ENCODE measurements at places on chromosomes 1 and 21. TPM values are rescaled to one million over a fixed set of nuclear protein-coding genes. Genes with fewer than 3 reads are reported as not detected.
A peak's percentile ranks its signal among the peaks of the same experiment; 100 is the strongest.

Gene C2CD4D
- 0.33 TPM for total RNA-seq

Gene SNAP47
- 33.9 TPM for total RNA-seq

Gene ASCL5
- total RNA-seq, result not detected

DNA sequence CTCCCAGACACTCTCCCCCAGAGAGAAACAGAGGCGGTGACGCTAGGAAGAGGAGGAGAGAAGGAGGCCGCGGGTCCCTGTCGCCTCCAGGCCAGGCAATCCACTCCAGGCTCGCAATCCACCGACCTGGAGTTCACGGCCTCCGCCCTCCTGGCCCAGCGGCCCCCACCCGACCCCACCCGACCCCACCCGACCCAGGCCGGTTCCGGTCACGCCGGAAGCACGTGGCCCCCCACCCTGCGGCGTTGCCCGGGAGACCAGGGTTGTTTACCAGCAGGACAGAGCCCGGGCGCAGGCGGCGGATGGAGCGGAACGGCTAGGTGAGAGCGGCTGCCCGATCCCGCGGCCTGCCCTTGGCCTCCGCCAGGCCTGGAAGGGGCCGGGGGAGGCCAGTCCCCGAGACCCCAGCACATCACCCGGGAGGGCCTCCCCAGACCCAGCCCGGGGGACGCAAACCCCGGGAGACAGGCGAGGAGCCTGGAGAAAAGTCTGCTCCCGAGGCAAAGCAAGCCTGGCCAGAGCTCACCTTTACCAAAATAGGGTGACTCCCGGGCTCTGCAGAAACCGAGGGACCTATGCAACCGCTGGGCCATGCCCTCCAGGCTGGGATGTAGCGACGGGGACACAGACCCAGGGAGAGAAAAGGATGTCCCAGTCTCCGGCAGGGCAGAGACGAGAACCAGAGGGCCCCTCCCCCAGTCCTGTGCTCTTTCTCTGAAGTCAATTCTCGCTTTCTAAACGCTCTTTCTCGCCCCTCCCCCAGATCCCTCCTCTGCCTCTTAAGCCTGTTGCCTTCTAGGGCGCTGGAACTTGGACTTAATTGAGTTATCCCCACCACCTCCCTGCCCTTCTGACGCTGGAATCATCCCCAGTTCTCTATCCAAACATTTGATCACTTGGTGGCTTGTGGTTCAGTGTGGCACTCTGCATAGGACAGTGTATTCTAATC, at the start of the genes PLA2G2C and UBXN10:
PLA2G2C (minus strand) TSS at position 685 of the 949 bp plus-strand sequence. CDS start 9,155 bp downstream, outside the sequence.
UBXN10 (plus strand) TSS at position 263 of the 949 bp plus-strand sequence. CDS start 4,466 bp downstream, outside the sequence.
- H3K27me3 ChIP-seq, result peaks cover 43% of the 10 kb centered on the region
- H3K4me1 ChIP-seq, result peaks cover 42% of the 10 kb centered on the region

DNA sequence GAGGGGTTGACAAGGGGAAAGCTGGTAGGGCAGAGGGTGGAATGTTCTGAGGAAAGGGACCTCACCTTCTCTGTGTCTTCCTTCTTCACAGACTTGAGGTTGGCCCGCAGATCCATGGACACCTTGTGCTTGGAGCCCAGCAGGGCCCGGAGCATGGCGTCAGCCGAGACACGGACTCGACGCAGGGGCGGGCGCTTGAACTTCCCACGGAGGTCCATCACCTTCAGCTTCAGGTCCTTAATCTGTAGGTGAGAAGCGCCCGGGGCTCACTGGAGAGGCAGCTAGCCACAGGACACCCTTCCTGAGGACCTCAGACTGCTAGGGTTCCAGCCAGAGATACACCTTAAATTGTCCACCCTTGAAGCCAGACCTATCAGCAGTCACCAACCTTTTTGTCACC, 10.2 kb downstream of the TNNI1 start:
- no peak overlapping the region for H3K27ac ChIP-seq
- H3K4me3 ChIP-seq, result no peak overlapping the region
- peaks cover 6% of the 10 kb centered on the region for H3K27me3 ChIP-seq
- H3K4me1 ChIP-seq, result no peaks in the 10 kb centered on the region

GRCh38 chr1:27368869-27369582, 2.3 kb upstream of the MAP3K6 start:
- no peak overlapping the region for H3K27ac ChIP-seq
- no peak for DNase-seq
- H3K4me1 ChIP-seq, result peaks cover 26% of the 10 kb centered on the region
- peaks cover 7% of the 10 kb centered on the region for H3K27me3 ChIP-seq

DNA sequence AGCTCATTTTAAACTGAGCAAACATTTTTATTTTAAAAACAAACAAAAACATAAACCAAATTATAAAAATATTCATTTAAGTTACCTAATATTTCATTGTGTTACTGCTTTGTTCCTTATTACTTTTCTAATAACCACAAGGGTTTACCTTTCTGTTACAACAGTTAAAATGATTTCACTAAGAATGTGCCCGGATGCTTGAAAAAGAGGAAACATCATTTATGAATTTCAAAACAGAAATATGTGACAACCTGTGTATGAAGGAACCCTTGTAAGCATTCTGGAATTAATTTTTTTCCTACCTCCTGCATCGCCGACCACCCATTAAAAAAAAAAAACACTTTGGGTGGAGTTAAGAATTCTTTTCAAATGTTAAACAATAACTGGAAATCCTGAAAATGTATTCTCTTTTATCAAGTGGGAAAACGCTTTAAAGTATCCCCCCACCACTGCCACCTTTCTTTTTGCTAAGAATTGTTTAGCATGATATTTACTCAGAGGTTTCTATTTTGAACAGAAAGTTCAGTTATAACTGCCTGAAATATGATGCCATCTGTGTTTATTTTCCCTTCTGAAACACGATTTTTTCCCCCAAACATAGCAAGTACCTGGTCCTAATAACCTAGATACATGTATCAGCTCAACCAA, 9.1 kb downstream of the CYYR1 start:
- H3K27me3 ChIP-seq, result no peaks in the 10 kb centered on the region
- no peaks in the 10 kb centered on the region for H3K4me1 ChIP-seq
- no peak for DNase-seq
- no peaks in the 10 kb centered on the region for H3K36me3 ChIP-seq

DNA sequence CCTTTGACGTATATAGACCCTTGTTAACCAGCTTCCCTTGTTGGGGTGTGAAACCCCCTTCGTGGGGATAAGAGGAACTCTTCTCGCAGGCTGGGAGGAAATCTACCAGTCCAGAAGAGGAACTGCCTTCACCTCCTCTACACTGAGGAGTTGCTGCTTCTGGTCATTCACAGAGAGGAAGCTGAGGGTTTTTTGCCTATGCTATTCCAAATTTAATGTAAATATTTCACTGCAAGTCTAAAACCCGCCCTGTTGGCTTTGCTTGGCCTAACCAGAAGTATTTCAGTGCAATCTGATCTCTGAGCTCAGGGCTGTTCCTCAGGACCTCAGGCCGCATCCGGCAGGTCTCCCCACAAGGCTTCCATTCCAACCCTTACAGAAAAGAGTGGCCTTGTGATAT, 150.1 kb downstream of the HIVEP3 start:
- H3K4me1 ChIP-seq, result no peaks in the 10 kb centered on the region
- H3K27me3 ChIP-seq, result no peaks in the 10 kb centered on the region
- no peak overlapping the region for H3K4me3 ChIP-seq
- H3K36me3 ChIP-seq, result no peaks in the 10 kb centered on the region
- H3K27ac ChIP-seq, result no peak overlapping the region

DNA sequence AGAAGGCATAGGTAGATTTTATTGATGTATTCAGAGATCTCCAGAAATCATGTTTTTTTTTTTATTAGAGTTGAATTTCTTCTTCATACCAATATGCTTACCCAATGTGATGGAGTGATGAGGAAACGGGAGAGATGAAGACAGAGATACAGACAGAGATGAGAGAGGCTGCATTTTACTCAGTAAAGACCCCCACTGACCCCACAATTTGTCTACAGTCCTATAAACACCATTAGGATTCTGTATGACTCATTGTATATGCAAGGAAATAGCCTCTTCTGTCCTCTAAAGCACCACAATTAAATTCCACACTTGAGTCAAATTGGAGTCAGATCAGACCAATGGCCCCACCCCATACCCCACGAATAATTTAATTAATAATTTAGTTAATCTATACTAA, 44.0 kb downstream of the RUNX1 start:
- no peak overlapping the region for H3K4me3 ChIP-seq
- H3K27me3 ChIP-seq, result no peaks in the 10 kb centered on the region
- peaks cover 36% of the 10 kb centered on the region for H3K4me1 ChIP-seq

GRCh38 chr1:246921481-246921880, 10.3 kb downstream of the AHCTF1 start:
- no peaks in the 10 kb centered on the region for H3K27me3 ChIP-seq
- peaks cover 8% of the 10 kb centered on the region for H3K4me1 ChIP-seq
- no peak overlapping the region for H3K27ac ChIP-seq
- no peak overlapping the region for H3K4me3 ChIP-seq

DNA sequence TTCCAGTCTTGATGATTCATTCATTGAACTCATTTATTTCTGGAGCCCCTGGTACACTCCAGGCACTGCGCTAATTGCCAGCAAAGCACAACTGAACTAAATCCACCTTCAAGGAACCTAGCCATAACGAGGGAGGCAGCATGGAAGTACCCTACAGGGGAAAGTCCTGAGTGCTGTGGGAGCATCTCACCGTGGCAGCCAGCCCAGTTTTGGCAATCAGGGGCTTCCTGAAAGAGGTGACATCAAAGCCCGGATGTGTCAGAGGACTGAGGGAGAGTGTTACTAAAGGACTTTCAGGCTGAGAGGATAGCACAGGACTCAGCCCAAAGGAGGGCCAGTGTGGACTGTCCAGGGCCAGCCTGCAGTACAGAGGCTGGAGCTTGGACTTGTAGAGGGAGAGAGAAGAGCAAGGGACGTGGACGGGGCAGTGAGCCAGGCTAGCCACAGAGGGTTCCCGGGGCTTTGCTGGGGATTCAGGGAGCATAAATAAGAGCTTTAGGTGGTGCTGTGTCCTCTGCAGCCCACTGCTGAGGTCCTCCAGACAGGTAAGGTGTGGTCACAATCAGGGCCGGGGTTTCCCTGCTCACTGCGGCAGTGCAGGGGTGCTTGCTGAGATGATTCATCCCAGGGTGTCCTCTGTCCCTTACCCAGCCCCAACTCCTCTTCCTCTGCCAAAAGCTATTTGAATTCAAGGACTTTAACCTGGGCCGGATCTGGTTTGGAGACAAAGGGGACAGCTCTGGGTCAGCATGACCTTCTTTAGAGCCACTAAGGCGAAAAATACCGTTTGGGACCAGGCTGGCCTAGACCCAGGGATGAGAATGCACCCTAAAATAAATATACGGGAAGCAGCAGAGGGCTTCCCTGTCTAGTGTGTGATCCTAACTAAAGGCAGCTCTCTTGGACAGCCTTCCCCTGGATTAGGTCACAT, 128.3 kb downstream of the EDEM3 start:
- H3K27me3 ChIP-seq, result peaks cover 3% of the 10 kb centered on the region
- no peaks in the 10 kb centered on the region for H3K4me1 ChIP-seq
- H3K36me3 ChIP-seq, result no peaks in the 10 kb centered on the region
- H3K27ac ChIP-seq, result no peak overlapping the region
- H3K4me3 ChIP-seq, result no peak overlapping the region

- H3K27me3 ChIP-seq, result no peaks in the 10 kb centered on the region
- no peak for DNase-seq
- H3K27ac ChIP-seq, result peak overlapping the region; percentile 49
These were observed 7.4 kb downstream of the LRRC47 start for GRCh38 chr1:3788756-3789420.

DNA sequence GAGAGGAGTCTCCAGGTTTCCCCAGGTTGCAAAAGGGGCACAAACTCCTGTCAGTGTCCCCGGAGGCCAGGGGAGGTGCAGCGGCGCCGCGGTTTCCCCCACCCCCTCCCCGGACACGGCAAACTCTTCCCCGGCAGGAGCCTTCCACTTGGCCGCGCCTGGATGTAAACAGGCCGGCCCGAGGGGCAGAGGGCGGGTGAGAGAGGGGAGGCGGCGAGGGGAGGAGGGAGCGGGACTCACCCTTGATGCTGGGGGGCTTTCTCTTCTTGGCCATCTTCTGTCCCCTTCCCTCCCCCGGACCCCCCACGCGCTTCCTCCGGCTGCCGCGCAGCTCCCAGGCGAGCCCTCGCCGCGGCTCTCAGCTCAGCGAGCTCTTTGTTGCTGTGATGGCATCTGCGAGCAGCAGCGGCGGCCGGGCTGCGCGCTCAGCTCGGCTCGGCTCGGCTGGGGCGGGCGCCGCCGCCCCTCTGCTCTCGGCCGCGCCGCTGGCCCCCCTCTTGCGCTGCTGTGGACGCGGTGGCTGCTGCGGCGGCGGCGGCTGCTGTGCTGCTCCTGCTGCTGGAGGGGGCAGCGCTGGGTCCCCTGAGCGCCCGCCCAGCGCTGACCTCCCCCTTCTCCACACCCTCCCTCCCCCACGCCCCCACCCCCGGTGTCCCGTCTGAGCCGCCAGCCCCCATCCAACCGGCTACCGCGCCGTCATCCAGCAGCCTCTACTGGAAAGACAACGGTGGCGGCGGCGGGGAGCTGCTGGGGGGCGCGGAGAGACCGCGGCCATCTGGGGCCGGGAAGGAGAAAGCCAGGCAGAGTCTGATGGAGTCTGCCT, 4.9 kb upstream of the SLC44A5 start:
- DNase-seq, result no peak
- peak overlapping the region; percentile 33 for H3K4me3 ChIP-seq
- no peak overlapping the region for H3K27ac ChIP-seq
- peaks cover 2% of the 10 kb centered on the region for H3K36me3 ChIP-seq

- no peak for DNase-seq
- H3K4me3 ChIP-seq, result no peak overlapping the region
These were observed 986.6 kb upstream of the ADAMTS5 start for GRCh38 chr21:27953340-27954045.

DNA sequence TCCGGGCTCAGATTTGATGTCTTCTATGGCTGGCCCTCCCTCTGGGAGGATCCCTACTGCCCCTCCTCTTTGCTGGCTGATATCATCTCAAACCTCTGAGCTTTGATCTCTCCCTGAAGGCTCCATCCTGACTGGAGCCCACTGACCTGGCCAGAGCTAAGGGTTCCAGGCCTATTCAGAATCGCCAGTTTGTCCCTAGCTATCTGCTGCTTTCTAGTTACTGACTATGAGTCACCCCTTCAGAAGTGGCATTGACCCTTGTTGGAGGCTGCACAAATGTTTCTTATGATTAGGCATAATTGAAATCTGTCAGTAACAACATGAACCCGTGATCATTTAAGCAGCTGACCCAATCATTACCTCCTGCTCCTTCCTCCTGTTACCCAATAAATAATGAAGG, 87.1 kb downstream of the ABCA4 start:
- H3K27ac ChIP-seq, result no peak overlapping the region
- peaks cover 38% of the 10 kb centered on the region for H3K27me3 ChIP-seq
- no peaks in the 10 kb centered on the region for H3K36me3 ChIP-seq
- H3K4me3 ChIP-seq, result no peak overlapping the region
- DNase-seq, result no peak

DNA sequence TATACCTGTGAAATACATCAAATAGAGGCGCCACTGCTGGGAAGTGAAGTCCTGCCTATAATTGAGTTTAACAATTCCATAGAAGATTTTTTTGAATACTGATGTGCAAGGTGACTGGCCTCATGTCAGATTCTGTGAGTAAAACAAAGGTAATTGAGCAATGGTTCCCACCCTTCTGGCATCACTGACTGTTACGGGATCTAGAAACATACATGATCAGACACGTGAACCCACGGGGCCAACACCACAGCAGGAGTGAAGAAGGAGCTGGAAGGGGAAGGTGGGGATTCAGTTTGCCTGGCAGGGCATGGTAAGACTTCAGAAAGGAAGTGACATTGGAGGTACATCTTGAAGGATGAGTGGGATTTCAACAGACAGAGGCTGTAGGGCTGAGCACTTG, 270.2 kb downstream of the DISC1 start:
- no peaks in the 10 kb centered on the region for H3K36me3 ChIP-seq
- H3K27ac ChIP-seq, result no peak overlapping the region
- no peak overlapping the region for H3K4me3 ChIP-seq
- DNase-seq, result no peak
- H3K4me1 ChIP-seq, result no peaks in the 10 kb centered on the region
